ENCODE measurements at places on chromosomes 3 and 15.

- DNase-seq, result no peak
Measured at GRCh38 chr3:56940976-56941375, 119.5 kb upstream of the SPATA12 start.

DNA sequence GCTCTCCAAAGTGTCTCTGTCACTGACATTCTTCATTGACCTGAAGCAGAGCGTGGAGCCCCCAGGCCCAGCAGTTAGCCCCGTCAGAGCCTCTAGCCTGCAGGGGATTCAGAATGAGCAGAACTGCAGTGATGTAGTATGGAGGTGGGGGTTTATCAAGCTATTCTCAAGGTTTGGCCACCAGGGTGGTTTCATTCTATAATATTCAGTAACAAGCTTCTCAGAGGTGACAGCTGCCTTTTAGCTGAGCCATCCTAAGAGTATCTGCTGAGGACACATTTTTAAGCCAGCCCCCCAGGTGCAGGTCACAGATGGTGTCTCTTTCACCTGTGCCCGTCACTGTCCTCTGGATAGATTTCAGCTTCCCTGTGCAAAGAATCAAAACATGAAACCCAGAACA is 31.9 kb downstream of the CMTM7 start:
- no peak for DNase-seq

DNA sequence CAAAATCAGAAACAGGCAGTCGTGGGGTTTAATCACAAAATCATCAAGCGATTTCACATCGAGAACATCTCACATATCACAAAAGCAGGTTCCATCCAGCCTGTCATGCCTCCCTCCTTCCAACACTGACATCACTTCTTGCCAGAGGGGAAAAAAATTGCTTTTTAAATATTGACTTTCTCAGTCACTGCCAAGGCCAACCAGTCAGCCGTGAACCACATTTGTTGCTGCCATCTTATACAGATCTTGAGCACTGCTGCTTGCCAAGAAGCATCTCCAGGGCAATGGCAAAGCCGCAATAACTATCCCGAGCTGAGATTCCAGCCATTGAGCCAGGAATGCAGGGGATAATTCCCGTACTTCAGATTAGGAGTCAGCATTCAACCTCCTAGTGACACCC is 174.6 kb downstream of the ANXA2 start:
- no peak for DNase-seq

- DNase-seq, result no peak
Measured at GRCh38 chr3:153848702-153849101, 272.5 kb upstream of the ARHGEF26 start.

DNA sequence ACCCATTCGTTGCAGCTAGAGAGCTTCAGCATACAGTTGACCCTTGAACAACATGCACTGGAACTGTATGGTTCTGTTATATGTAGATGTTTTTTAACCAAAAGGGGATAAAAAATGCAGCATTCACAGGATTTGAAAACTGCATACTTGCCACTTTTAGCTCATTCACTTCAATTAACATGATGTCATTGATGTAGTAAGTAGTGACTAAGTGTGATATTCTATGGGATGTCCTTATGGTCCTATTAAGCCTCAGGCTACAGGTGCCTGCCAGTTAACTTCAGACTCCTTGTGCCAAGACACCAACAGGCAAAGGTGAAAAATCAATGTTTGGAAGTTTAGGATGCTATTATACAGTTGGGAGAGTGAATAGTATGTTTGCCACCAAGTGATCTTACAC is 553.6 kb upstream of the NECTIN3 start:
- no peak for DNase-seq

- DNase-seq, result no peak
Measured at GRCh38 chr3:15180042-15180611, 25.9 kb upstream of the CAPN7 start.

GRCh38 chr3:10616321-10616720 is 110.9 kb upstream of the ATP2B2 start:
- DNase-seq, result no peak

- DNase-seq, result no peak
Measured at GRCh38 chr3:196695849-196696226, 16.2 kb downstream of the CEP19 start.

- DNase-seq, result no peak
Measured at GRCh38 chr3:9704347-9705322, 1.0 kb downstream of the CPNE9 start.

- no peak for DNase-seq
Measured at GRCh38 chr3:131739211-131739610, 236.4 kb upstream of the MRPL3 start.

Data from retinal pigment epithelial cell (primary cell).